ENCODE measurements at places on chromosomes 6 and 20.
A peak's percentile ranks its signal among the peaks of the same experiment; 100 is the strongest.

DNA sequence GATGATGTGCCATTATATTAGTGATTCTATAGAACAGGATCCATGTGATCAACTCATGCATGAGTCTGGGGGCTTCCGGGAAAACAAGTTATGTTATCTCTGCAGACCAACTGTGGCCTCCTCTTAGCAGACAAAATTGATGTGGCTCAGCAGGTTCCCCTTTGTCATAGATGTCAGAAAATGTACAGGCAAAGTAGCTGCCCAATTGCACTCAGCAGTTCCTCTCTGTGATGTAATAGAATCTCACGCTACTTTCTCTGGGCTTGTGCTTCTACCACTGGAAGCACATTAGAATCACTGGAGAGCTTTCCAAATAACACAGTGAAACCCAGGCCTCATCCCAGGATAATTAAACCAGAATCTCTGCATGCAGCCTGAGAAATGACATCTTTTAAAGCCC is 253.1 kb downstream of the SLC24A3 start:
- no peaks in the 10 kb centered on the region for H3K4me1 ChIP-seq
- DNase-seq, result no peak
- no peak overlapping the region for H3K4me3 ChIP-seq
- H3K27ac ChIP-seq, result no peak overlapping the region
- H3K27me3 ChIP-seq, result no peaks in the 10 kb centered on the region
- no peaks in the 10 kb centered on the region for H3K36me3 ChIP-seq

DNA sequence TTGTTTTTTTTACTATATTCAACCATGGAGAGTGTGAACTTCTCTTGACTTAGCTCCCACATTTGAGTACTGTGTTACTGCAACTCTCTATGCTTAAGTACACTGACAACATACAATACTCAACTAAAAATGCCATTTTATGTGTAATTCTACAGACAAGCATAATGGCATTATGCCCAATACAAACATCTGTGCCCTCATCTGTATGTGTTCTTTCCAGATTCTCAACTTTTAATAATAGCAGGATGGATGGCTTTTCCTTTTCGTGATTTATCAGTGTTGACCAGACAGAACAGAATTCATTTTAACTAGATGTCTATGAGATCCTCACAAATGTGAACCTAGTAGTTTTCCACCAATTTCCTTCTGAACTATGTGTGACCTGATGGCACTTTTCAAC is 84.2 kb upstream of the MARCKS start:
- H3K27me3 ChIP-seq, result no peaks in the 10 kb centered on the region
- no peak overlapping the region for H3K4me3 ChIP-seq
- no peaks in the 10 kb centered on the region for H3K36me3 ChIP-seq
- no peaks in the 10 kb centered on the region for H3K4me1 ChIP-seq
- H3K27ac ChIP-seq, result no peak overlapping the region

- peaks cover 43% of the 10 kb centered on the region for H3K4me1 ChIP-seq
- H3K27ac ChIP-seq, result no peak overlapping the region
- peaks cover 18% of the 10 kb centered on the region for H3K27me3 ChIP-seq
- no peak overlapping the region for H3K4me3 ChIP-seq
Measured at GRCh38 chr20:44021900-44022299, 107.2 kb downstream of the TOX2 start.

DNA sequence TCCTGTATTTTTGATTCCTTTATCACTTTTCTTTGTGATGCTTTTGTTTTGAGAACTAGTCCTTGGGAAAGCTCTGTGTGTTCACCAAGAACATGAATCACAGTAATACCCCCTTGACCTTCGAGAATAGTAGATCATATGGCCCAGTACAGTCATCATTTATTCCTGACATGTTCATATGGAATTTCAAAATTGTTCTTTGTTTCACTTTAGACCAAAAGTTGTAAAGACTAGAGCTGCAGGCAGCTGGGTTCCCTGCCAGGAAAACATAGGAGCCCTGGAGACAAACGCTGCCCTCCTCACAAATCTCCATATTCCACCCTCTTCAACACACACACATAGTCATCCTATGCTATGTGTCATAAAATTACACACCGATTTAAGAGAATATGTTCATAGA is 621.2 kb upstream of the EYS start:
- no peak for DNase-seq
- no peaks in the 10 kb centered on the region for H3K36me3 ChIP-seq
- H3K4me1 ChIP-seq, result no peaks in the 10 kb centered on the region
- no peak overlapping the region for H3K27ac ChIP-seq

GRCh38 chr20:4483486-4483885 is 238.2 kb upstream of the PRND start:
- H3K27ac ChIP-seq, result no peak overlapping the region
- H3K4me3 ChIP-seq, result no peak overlapping the region
- no peaks in the 10 kb centered on the region for H3K4me1 ChIP-seq
- H3K36me3 ChIP-seq, result no peaks in the 10 kb centered on the region

DNA sequence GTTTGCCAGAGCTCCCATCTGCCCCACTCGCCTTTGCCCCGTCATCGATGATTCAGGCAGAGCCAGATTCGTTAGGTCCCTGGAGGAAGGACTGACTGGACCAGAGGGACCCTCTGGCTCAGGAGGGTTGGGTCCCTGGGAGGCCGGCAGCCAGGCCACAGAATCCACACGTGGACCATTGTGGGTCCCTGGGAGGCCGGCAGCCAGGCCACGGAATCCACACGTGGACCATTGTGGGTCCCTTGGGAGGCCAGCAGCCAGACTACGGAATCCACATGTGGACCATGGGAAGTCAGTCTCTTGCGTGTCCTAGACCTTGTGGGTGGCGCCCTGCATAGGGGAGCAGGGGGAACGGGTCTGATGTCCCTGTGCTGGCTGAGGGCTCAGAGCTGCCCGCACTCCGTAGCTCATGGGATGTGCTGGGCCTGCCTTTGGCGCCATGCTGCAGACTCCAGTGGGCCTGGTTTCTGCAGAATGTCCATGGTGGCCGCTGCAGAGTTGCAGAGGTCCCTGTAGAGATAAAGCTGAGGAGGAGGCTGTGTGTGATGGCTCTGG is 23.5 kb downstream of the UCKL1 start:
- no peak overlapping the region for H3K27ac ChIP-seq
- peaks cover 41% of the 10 kb centered on the region for H3K36me3 ChIP-seq
- H3K4me3 ChIP-seq, result no peak overlapping the region
- no peaks in the 10 kb centered on the region for H3K27me3 ChIP-seq
- peaks cover 8% of the 10 kb centered on the region for H3K4me1 ChIP-seq

GRCh38 chr6:20800229-20800628 is 266.0 kb downstream of the CDKAL1 start:
- H3K36me3 ChIP-seq, result peaks cover 5% of the 10 kb centered on the region
- peaks cover 5% of the 10 kb centered on the region for H3K4me1 ChIP-seq
- no peak overlapping the region for H3K27ac ChIP-seq

GRCh38 chr6:10554826-10555225 is 33.7 kb downstream of the GCNT2 start:
- no peak for DNase-seq
- H3K27me3 ChIP-seq, result no peaks in the 10 kb centered on the region
- H3K4me3 ChIP-seq, result no peak overlapping the region
- no peak overlapping the region for H3K27ac ChIP-seq
- H3K4me1 ChIP-seq, result peaks cover 10% of the 10 kb centered on the region
- H3K36me3 ChIP-seq, result peaks cover 3% of the 10 kb centered on the region

DNA sequence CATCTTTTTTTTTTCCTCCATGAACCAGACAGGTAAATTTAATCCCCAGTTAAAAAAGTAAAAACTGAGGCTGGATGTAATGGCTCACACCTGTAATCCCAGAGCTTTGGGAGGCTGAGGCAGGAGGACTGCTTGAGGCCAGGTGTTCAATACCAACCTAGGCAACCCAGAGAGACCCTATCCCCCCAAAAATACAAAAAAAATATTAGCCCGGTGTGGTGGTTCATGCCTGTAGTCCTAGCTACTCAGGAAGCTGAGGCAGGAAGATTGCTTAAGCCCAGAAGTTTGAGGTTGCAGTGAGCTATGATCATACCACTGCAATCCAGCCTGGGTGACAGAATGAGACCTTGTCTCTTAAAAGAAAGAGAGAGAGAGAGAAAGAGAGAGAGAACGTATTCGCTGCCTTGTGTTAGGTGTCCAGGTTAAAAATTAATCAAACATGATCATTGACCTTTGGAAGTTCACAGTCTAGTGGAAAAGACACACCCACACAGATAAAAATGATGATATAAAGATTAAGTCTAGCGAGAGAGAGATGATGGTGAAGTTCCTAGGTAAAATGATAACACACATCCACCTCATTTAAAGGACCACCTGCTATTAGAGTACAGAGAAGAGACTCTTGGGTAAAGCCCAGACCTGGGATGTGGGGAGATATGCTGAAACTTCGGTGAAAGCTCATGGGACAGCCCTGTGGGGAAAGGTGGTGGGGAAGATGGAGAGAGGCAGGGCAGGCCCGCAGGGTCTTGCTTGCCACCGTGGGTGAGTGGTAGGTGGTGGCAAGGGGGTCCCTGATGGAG is 4.8 kb upstream of the NHSL1 start:
- no peaks in the 10 kb centered on the region for H3K4me1 ChIP-seq
- no peak overlapping the region for H3K27ac ChIP-seq
- H3K36me3 ChIP-seq, result no peaks in the 10 kb centered on the region
- H3K27me3 ChIP-seq, result peaks cover 10% of the 10 kb centered on the region

DNA sequence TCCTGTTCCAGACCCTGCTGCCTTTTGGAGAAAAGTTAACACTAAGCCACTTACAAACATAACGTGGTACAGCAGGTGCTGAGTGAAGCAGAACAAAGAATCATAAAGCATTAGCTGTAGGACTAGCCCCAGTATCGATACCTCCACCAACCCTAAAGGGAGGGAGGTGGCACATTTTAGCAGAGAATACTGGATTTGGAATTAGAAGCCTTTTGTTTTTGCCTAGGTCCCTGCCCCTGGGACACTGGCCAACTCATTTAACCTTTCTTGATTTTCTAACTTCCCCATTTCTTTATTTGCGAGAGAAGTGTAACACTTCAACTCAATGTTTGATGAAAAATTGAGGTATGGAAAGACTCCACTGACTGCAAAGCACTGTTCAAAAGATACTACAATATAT is 93.5 kb downstream of the B3GAT2 start:
- H3K4me1 ChIP-seq, result no peaks in the 10 kb centered on the region
- no peak overlapping the region for H3K4me3 ChIP-seq
- no peak overlapping the region for H3K27ac ChIP-seq
- DNase-seq, result no peak
- peaks cover 13% of the 10 kb centered on the region for H3K27me3 ChIP-seq

DNA sequence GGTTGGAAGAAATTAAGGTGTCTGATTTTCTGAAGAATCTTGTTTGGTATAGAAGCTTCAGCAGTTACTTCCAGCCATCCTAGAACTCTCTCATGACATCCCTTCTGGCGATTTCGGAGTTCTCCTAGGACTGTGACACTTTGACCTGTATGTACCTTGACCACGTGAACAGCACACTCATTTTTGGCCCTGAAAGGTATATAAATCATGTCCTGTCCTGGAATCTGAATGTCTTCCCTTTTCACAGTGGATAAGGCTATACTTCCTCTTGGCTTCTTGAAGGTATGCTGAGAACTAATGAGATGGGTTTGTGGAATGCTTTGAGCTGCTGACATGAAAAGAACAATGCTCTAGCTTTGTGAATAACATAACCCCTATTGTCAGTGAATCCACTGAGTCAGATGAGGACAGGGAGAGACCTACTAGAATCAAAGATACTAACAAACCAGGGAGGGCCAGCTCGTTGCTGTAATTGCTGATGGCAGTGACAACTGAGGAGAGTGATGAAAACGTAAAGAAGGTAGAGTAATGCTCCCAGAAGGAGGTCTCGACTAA is 6.0 kb upstream of the ZDHHC14 start:
- no peak overlapping the region for H3K4me3 ChIP-seq
- H3K27ac ChIP-seq, result no peak overlapping the region
- H3K27me3 ChIP-seq, result no peaks in the 10 kb centered on the region

DNA sequence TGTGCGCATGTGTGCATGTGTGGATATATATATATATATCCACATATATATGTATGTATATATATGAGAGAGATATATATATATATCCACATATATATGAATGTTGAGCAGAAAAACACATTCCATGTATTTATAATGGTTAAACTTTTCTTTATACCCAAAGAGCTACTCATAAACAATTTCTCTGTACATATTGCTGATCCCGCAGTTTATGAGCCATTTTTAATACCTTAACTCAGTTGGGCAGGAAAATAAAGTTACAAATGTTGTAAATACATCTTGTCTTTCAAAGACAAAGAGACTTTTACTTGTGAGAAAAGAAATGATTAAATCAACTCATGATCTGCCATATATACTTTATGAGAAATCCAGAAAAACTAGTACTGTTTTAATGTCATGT is 18.1 kb upstream of the EPHA7 start:
- H3K27ac ChIP-seq, result no peak overlapping the region
- H3K4me1 ChIP-seq, result no peaks in the 10 kb centered on the region
- H3K4me3 ChIP-seq, result no peak overlapping the region
- DNase-seq, result no peak
- peaks cover 2% of the 10 kb centered on the region for H3K36me3 ChIP-seq
- H3K27me3 ChIP-seq, result no peaks in the 10 kb centered on the region

DNA sequence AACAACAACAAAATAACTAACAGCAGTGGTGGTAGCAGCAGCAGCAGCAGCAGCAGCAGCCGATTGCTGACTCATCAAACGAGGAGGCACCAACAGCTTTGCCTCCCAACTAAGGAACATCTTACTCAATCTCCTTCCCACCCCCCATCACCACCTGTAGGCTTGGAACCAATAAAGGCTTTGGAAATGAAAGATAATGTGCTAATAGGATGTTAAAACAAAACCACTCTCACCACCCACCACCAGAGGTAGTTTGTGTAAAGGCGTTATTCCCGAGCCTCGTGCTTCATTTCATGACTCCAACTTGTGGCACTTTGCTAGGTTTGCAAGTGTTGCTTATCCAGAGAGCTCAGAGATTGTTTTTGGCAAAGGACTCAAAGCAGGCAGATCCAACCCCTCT is 346.5 kb downstream of the CD83 start:
- H3K27me3 ChIP-seq, result peaks cover 18% of the 10 kb centered on the region
- no peaks in the 10 kb centered on the region for H3K4me1 ChIP-seq
- H3K27ac ChIP-seq, result no peak overlapping the region
- no peaks in the 10 kb centered on the region for H3K36me3 ChIP-seq

DNA sequence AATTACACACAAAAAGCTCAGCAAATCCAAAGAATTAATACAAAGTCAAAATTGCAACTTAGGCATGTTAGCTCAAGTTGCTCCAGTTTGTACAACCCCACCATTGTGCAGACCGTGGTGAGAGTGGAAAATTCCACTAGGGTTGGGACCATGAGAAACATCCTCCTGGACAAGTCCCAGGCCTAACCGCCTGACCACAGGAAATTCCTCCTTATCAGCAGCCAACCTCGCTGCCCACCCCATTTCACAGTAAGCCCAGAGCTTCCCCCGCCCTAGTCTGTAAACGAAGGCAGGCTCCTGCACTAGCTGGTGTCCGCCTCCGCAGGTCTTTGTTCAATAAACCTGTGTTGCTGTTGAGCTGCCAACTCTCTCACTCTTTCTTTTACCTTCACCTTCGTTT is 1023.3 kb downstream of the EYS start:
- no peaks in the 10 kb centered on the region for H3K36me3 ChIP-seq
- H3K27ac ChIP-seq, result no peak overlapping the region
- H3K4me3 ChIP-seq, result no peak overlapping the region
- no peaks in the 10 kb centered on the region for H3K27me3 ChIP-seq
- no peaks in the 10 kb centered on the region for H3K4me1 ChIP-seq
- no peak for DNase-seq

- H3K4me3 ChIP-seq, result no peak overlapping the region
- H3K4me1 ChIP-seq, result no peaks in the 10 kb centered on the region
- H3K27ac ChIP-seq, result no peak overlapping the region
- H3K27me3 ChIP-seq, result no peaks in the 10 kb centered on the region
- no peaks in the 10 kb centered on the region for H3K36me3 ChIP-seq
Measured at GRCh38 chr6:39617520-39617919, 107.7 kb downstream of the KIF6 start.

GRCh38 chr6:167699141-167699931 is 127.4 kb upstream of the AFDN start:
- peak overlapping the region; percentile 71 for H3K27ac ChIP-seq
- H3K27me3 ChIP-seq, result peaks cover 52% of the 10 kb centered on the region
- H3K36me3 ChIP-seq, result no peaks in the 10 kb centered on the region
- DNase-seq, result no peak
- H3K4me1 ChIP-seq, result peaks cover 8% of the 10 kb centered on the region
- H3K4me3 ChIP-seq, result peak overlapping the region; percentile 36

Measured in central memory CD8-positive, alpha-beta T cell (primary cell).